ENCODE measurements at places on chromosomes 1 and 21.

GRCh38 chr1:10217748-10218441, 7.5 kb downstream of the KIF1B start:
- no peak for DNase-seq

- no peak for DNase-seq
Measured at GRCh38 chr1:169601096-169601881, 15.0 kb upstream of the F5 start.

- no peak for DNase-seq
Measured at GRCh38 chr21:21010698-21011097, 12.5 kb downstream of the NCAM2 start.

- DNase-seq, result no peak
Measured at GRCh38 chr1:229620876-229621275, 5.0 kb downstream of the TAF5L start.

GRCh38 chr21:37896788-37897187, 19.5 kb downstream of the KCNJ6 start:
- no peak for DNase-seq
